ENCODE measurements at places on chromosomes 1 and 21.

DNA sequence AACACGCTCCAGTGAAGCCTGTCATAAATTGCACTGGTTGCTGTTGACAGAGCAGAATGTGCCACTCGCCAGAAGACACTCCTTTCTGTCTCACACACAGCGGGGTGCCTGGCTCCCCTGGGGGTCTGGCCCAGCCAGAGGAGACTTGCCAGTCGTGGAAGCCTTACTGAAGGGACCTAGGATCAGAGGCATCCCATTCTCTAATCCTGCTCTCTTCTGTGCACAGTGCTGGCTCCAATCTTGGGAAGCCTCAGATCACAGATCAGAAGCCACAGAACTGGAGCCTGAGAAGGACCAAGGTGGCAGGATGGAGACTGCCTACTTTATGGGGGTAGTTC lies 1.4 kb downstream of the SLC9A1 start:
- DNase-seq, result no peak

- no peak for DNase-seq
These were observed 183.3 kb downstream of the AJAP1 start for GRCh38 chr1:4837752-4838151.

GRCh38 chr1:230219174-230220067 lies 152.4 kb downstream of the GALNT2 start:
- no peak for DNase-seq

GRCh38 chr1:83698644-83699043 lies 300.3 kb downstream of the TTLL7 start:
- no peak for DNase-seq

DNA sequence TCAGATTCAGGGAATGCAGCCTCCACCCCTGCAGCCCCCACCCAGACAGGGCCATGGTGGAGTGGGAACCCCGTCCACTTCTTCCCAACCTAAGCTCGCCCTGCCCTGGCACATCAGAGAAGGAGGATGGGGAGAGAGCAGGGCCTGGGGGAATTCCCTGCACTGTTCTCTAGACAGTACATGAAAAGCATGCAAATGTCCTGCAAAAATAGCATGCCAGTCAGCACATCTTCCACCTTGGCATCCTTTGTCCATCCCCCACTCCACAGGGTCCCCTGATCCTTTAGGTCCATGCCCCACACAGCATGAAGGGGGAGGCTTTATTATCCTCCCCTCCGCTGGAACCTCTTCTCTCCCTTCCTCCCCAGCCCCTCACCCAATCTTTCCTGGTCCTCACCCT lies 35.0 kb upstream of the RD3 start:
- DNase-seq, result no peak

DNA sequence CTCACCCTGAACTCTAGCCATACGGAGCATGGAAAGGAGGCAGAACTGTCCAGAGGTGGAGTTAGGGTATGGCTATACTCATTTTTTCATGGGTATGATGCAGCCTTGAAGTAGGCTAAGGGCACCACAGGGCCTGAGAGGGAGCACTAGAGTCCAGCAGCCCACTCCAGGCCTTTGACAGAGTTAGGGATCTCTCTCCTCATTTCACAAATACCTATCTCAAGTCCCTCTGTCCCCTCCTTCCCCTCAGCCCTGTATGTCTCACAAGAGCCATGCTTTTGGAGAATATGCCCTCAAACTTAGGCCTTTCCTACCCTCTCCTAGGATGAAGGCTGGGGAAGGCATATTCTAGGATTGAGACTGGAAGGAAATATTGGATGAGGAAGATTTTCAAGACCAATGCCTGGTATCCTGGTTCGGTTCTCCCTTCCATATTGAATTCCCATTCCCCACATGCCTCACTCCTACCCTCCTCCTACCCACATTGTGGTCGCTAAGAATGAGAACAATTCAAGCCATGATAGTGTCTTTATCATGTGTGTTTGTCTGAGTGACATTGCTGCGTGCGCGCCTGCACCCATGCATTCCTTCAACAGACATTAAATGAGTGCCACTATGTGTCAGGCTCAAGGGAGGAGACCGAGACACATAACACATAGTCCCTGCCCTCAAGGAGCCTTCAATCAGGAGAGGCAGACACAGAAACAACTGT lies 2.6 kb upstream of the NECTIN4 start:
- no peak for DNase-seq

DNA sequence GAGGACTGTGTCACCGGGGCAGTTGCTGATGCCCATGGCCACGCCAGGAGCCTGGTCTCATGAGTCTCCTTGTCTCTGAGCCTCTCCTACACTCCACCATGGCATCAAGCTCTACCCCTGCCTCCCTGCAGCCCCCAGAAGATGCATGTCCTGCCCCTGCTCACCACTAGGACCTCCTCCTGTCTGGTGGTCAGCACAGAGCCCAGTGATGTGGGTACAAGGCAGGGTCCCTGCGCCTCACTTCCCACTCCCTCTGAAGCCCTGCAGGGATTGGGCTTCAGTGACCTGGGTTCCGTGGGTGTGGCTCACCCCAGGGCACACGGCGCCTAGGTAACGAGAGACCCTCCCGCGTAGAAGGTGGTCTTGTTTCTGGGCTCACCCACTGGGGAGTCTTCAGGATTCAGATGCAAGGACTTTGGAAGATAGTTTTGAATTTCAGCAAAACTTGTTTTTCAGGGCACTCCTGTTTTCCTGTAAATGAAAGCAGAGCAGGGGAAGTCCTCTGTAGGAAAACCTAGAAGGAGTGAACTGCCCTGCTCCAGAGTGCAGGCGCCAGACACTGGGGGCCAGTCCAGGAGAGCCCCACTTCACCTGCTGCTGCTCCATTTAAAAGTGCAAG lies 2.8 kb downstream of the COL18A1 start:
- DNase-seq, result no peak

- DNase-seq, result no peak
These were observed 51.9 kb downstream of the PHC2 start for GRCh38 chr1:33378976-33379375.

GRCh38 chr1:237894131-237894530 lies 3.4 kb upstream of the ZP4 start:
- no peak for DNase-seq

DNA sequence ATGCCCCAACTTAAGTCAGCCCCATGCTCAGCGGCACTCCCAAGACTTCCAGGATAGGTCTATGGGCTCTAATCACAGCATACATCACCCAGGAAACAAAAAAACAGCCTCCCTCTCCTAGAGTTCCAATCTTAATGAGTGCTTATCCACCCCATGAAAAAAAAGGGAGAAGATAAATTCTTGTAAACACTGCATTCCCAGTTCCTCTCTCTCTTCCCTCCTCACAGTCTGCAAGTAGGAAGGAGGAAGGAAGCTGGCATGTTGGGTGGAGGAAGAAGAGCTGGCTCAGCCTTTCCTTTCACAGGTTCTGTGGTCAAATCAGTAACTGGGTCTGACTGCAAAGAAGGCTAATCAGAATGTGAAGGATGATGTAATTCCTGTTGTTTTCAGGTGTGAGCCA lies 69.9 kb upstream of the ZC3H11B start:
- no peak for DNase-seq

DNA sequence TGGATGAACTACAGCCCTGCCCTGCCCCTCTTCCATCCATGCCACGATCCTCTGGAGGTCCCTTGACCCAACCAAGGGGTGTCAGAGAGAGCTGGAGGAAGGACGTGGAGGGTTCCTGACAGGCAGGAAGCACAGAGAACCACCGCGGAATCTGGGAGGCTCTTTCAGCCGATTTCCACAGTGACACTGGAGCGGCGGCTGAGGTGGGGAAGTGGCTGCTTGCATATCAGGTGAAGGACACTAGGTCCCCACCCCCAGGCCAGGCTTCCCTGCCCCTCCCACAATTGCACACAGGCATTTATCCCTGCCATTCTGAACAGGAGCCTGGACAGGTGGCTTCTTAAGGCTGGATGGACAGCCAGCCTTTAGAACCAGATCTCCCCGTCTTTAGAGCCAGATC lies 17.5 kb downstream of the LRRC71 start:
- no peak for DNase-seq

GRCh38 chr1:96721053-96721415 lies 550 bp upstream of the PTBP2 start:
- DNase-seq, result no peak

GRCh38 chr1:33119532-33120217 lies 38.7 kb downstream of the AZIN2 start:
- DNase-seq, result no peak

GRCh38 chr1:96416701-96417444 lies 304.7 kb upstream of the PTBP2 start:
- DNase-seq, result no peak

DNA sequence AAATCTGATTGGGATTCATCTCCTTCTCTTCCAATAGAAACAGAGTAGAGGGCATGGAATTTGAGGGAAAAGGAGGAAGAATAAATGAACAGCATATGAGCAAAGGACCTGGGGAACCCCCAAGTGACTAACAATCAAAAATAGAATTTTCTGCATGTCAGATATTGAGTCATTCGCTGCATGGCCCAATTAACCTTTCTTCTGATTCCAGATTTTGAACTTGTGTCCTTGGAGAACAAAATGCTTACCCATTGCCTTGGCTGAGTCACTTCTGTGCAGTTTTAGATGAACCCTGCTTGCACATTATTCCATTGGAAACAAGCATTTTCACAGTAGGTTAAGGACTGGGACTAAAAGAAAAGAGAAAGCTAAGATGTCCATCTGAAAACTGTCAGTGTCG lies 390.5 kb downstream of the ST6GALNAC3 start:
- DNase-seq, result no peak

- no peak for DNase-seq
These were observed 1365.3 kb downstream of the NCAM2 start for GRCh38 chr21:22363504-22363903.

- DNase-seq, result no peak
These were observed 569 bp downstream of the FALEC start for GRCh38 chr1:150516050-150516591.

DNA sequence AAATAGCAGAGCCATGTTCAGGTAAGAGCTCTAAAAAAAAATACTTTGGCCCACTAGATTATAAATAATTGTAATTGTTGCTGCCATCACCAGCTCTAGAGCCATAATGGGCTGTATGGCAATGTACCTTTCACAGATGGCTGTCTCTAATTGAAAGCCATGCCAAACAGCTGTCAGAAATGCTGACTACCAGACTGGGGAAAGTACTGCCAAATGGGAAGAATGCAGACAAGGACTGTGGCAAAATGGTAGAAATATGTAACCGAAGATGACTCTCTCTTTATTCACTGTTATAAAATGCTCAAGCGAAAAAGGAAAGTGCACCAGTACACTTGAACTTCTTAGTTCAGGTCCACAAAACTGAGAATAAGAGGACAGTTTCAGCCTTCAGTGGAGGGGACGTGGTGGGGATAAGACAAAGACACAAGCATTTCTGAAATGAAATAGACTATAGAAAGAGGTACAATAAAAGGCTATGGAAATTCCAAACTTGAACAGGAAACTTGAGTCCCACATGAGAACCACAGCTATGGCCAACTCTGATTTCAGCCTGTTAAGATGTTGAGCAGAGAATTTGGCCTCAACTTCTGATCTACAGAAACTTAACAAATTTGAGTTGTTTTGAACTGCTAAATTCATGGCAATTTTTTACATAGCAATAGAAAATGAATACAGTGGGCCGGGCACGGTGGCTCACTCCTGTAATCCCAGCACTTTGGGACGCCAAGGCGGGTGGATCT lies 46.5 kb upstream of the LPGAT1 start:
- DNase-seq, result no peak

DNA sequence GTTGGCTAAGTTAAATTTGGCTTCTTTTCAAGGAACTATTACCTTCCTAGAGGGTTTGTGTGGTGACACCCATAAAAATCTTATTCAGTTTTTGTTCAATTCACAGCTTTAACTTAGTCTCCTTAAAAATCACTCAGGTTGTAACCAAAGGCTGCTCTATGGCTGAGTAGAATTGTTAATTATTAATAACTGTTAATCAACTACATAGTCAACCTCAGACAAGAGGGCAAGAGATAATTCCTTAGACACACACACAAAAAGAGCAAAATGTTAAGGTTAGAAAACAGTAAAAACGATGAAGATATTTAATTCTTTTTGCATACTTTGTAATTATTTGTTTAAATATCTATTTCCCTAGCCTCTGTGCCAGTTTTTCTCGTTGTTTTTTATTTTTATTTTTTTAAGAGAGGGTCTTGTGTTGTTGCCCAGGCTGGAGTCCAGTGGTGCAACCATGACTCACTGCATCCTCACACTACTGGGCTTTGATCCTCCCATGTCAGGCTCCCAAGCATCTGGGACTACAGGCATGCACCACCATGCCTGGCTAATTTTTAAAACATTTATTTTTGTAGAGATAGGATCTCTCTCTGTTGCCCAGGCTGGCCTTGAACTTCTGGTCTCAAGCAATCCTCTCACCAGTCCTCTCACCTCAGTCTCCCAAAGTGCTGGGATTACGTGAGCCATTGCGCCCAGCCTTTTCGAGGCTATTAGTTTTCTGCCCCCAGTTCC lies 215.2 kb downstream of the DISC1 start:
- no peak for DNase-seq

DNA sequence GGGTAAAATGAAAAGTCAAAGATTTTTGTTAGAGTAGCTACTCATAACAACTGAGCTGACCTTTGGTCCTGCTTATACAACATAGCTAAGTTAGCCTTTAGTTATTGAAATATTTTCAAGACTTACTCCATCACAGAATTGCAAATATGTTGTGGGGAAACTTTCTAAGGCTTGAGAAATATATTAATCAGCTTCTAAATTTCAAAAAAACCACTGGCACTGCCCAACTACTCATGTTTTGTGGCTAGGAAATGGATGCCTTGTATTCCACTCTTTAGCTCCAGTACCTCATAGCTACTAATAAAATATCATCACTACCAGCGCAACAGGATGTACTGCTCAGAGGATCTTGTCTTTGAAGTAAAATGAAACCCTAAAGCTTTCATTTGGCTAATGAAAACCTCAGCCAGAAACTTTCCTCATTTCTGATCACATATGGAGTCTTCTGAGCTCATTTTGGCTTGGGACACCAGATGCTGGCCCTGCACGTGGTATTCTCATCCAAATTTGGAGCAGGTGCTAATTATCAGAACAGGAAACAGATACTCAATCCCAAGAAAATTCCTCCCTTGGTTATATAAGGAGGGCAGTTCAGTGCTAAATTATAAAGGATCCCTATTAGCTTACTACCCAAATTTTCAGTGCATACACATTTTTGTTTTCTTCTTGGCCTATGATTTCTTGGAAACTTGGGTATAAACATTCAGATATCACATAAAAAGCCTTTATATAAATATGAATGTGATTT lies 690.7 kb downstream of the ADGRL2 start:
- no peak for DNase-seq

GRCh38 chr1:203671047-203671446 lies 44.4 kb downstream of the ATP2B4 start:
- no peak for DNase-seq

- DNase-seq, result no peak
These were observed 22.0 kb downstream of the SELL start for GRCh38 chr1:169689395-169689794.

DNA sequence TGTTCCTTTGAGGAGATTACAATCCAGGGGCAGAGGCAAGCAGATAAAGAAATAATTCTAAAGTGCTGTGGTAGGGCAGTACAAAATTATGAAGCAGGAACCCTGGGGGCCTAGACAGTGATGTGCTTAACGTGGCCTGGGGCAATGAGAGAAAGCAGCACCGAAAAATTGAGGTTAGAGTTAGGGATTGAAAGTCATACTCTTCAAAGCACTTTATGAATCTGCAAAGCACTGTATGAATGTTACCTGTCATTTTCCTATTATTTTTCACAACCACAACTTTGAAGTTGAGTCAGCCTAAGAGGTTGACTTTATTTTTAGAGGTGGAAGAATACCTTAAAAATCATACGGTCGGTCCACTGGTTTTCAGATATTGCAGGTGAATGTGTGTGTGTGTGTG lies 183.4 kb upstream of the NFIA start:
- no peak for DNase-seq

Data from effector memory CD4-positive, alpha-beta T cell (primary cell).